ENCODE measurements at places on chromosomes 1 and 21.

GRCh38 chr1:194069831-194070218, 883.4 kb upstream of the B3GALT2 start:
- DNase-seq, result no peak

DNA sequence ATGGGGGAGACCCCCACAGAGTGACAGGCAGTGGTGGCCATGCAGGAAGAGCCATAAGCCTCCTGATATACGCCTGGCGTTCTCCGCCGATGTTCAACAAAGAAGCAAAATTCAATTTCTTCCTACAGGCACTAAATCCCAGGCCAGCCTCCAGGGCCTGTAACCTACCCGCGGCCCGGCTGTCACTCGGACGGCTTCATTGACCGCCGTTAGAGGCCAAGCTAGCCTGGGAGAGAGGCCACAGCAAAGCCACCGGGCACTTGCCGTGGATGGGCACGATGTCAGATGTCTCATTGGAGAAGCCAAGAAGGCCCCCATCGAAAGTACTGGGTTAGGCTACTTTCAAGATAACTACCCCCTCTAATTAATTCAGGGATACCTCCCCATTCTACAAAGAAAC, 9.7 kb downstream of the ADGRB2 start:
- no peak for DNase-seq

- no peak for DNase-seq
Observed at GRCh38 chr1:19564366-19564765, 79.0 kb upstream of the CAPZB start.

GRCh38 chr1:212686591-212686990, 13.0 kb downstream of the BATF3 start:
- no peak for DNase-seq

DNA sequence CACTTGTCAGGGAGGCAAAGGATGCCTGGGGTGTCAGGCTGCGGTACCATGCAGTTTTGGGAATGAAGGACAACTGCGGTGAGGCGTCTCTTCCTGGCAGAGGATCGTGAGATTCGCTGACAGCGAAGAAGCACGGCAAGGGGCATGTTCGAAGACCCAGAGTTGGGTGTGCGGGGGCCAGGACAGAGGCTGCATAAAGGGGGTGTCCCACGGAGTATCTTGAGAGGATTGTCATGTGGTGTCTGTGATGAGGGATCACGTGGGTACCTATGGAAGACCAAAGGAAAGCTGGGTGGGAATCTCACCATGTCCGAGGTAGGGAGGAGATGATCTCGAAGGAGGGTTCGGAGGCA, 372 bp downstream of the SLC25A44 start:
- DNase-seq, result no peak

DNA sequence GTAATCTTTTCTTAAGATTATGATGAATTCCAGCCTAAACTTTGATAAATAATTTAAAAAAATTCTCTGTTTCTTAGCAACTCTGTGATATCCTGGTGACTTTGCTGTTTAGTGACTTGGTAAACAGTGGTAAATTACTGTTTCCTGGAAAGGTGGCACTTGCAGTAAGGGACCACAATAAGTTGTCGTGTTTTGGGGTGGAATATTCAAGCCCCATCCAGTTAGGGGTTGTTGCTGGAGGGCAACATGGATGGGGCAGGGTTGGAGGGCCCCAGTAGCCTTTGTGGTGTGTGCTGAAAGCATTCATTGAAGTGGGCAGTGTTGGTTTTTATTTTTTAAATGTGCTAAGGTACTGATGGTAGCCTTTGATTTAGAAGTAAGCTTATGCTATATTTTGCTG, 30.3 kb downstream of the PRDM2 start:
- no peak for DNase-seq

GRCh38 chr1:11978301-11978700, 1.9 kb upstream of the MFN2 start:
- DNase-seq, result no peak

GRCh38 chr1:230153641-230154296, 86.7 kb downstream of the GALNT2 start:
- peak; percentile 47 for DNase-seq

- peak; percentile 70 for DNase-seq
Observed at GRCh38 chr21:35400233-35400939, 351.3 kb upstream of the RUNX1 start.

GRCh38 chr1:170567214-170567613, 35.2 kb downstream of the GORAB start:
- no peak for DNase-seq

DNA sequence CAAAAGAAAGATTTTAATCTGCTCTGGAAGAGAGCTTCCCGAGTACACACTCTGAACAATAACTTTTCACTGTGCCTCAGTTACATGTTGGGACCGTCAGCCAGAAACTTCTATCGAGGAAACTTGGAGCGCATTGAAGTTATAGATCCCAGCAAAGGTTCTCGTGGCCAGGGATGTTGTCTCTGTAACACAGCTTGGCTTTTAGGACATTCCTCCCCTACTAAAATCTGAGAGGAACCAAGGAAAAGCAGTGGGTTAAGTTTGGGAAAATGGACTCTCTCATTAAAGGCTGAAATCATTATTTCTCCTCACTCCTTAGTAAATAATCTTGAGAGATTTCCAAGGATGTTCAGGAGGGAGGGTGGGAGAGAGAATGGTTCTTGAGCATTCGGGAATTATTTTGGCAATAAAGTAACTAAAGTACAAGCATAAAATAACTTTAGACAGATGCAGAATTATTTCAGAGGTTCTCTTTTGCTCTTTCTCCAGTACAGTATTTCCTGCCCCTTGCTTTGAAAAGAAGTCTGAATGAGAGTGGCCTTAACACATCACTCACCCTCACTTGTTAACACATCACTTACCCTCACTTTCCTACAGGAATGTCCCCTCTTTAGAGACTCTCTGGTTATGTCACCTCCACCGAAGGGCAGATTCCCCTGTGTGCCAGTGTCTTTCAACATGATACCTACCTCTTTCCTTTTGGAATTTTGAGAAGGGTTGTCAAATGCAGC, 1.8 kb upstream of the NFIA start:
- DNase-seq, result no peak

DNA sequence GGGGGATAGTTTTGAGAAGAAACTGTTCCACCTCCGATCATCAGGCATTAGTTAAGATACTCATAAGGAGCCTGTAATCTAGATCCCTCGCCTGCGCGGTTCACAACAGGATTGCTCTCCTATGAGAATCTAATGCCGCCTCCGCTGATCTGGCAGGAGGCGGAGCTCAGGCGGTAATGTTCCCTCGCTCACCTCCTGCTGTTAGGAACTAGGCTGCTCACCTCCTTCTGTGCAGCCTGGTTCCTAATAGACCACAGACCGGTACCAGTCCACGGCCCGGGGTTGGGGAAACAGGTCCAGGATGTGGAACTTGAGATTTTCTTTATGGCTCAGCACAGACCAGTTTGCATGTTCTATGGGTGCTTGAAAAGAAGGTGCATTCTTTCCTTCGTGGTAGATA, 27.2 kb upstream of the FAM3B start:
- no peak for DNase-seq

DNA sequence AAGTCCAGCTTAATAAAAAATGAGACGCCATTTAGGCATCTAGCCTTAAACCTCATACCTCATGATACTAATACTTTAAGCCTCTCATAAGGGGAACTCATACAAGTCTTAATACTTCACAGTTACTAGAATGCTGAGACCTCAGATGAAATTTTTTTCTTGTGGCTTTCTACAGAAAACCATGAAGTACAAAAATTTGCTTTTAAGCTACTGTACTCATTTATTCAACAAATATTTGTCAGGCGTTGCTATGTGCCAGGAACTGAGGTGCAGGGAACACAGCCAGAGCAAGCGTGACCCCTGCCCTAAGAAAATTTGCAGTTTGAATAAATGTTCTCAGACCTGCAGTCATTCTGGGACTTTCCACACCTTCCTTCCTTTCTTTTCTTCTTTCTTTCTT, 150.6 kb downstream of the MRPL39 start:
- DNase-seq, result peak; percentile 51

GRCh38 chr1:8417625-8418024, 99.7 kb downstream of the SLC45A1 start:
- DNase-seq, result no peak

DNA sequence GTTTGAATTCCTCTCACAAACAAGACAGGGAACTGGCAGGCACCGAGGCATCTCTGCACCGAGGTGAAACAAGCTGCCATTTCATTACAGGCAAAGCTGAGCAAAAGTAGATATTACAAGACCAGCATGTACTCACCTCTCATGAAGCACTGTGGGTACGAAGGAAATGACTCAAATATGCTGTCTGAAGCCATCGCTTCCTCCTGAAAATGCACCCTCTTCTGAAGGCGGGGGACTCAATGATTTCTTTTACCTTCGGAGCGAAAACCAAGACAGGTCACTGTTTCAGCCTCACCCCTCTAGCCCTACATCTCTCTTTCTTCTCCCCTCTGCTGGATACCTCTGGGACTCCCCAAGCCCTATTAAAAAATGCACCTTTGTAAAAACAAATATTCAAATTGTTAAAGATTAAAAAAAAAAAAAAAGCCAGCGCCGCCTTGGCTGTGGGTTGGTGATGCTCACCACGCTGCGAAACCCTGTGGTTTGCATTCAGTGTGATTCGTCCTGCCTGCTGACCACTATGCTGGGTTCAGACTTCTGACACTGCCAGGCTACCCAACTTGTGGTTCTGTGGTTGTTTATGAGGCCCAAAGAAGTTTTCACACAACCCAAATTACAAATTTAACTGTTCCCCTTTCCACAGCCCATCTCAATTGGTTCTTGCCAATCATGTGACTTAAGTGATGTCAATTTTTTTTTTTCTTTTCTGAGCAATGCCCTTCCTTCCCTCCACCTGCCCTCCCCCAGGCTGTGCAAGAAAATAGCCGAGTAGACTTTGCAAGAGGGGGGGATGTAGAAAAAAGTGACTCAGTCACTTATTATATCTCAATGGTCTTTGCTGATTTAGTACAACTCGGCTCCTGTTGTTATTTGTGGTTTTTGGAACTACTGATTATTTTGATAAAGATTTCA, at the start of gene RUNX1:
TSS of gene RUNX1 (minus strand) at position 597 of the 912 bp plus-strand sequence.
- peak; percentile 77 for DNase-seq

GRCh38 chr1:31681415-31681814, 22.4 kb downstream of the COL16A1 start:
- DNase-seq, result no peak

Measured in fibroblast of skin of abdomen (primary cell).